GM12864 (cell line): ENCODE measurements at places on chromosomes 2 and 18.

- no peak for DNase-seq
Observed at GRCh38 chr2:112310906-112311305, 35.5 kb downstream of the ZC3H6 start.

GRCh38 chr2:120026890-120027289 is 14.0 kb downstream of the EPB41L5 start:
- no peak for DNase-seq

DNA sequence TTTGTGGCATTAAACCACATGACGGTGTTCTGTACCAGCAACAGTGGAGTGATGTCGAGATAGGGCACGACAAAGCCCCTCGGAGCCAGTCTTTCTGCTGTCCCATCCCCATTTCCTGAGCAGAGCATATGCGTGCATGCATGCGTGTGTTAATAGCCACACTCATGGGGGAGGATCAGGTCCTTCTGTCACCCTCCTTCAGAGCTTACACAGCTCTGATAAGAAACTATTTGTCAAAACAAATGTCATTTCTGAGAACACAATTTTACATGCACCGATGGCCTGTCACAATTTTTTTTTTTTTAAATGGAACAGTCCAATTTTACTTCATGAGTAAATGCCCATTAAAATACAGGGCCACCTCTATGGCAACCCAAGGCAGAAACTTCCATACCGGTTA is 95.9 kb upstream of the ZBTB14 start:
- no peak for DNase-seq

DNA sequence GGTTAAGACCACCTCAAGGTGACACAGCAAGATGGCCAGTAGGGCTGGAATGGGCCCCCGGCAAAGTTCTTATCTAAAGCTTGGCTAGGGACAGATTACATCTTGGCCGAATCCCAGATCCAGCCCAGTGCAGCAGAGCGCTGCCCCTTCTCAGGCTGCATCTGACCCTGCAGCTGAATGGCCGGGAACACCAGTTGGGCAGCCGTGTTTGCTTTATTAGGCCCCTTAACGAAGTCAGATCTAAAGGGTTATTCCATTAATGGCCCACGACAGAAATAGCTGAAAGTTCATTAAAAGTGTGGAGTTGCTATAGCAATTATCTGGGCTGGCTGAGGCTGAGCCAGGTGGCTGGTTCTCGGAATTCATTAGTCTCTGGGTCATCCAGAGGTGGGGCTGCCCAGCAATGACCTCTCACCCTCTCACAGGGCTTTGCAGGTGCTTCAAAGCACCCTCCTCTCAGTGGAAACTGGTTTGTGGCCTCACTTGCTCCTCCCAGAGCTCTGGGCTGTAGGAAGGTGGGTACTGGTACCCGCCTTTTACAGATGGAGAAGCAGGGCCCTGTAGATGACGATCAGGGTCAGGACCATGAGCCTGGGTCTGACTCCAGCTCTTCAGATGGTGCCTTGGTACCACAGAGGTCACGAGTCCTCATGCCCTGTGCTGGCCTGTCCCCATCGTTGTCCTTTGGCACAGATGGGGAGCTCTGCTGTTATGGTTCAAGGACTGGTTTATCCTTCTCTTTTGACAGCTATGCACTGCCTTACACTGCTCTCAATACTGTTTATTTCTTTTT is 68.8 kb downstream of the EMX1 start:
- no peak for DNase-seq

- no peak for DNase-seq
Observed at GRCh38 chr18:72843743-72844142, 24.0 kb downstream of the NETO1 start.

GRCh38 chr2:136107051-136108033 is 10.6 kb downstream of the CXCR4 start:
- no peak for DNase-seq

DNA sequence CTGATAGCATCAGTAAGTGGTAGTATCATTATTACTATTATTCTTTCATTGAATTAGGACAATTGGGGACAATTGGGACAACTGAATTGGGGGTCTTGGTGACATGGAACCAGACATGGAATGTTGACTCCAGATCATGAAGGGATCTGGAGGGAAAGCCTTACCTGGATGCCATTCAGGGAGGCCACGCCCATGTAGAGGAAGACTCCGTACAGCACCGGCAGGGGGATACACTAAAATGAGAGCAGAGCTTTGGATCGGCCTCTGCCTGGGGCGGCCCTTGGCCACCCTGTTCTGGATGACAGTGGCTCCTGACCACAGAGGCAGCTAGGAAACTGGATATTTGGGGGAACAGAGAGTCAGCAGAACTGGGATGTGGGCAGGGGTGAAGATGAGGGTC is 29.2 kb downstream of the MTHFD2 start:
- DNase-seq = no peak

DNA sequence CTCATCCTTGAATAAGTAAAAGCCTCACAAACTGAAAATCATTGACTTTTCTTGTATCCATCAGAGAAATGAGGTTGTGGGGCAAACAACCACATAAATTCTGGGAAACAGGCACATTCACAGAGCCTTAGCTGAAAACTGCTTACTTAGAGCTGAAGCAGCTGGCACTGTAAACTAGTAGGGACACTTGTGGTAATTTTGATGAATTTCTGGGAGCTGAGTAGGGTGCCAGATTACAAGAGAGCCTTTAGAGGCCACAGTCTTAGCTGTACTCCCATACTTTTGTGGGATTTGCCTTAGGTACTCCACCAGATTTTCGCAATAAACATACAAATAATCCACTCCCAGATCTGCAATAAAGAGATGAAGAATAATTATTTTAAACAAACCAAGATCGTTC is 315.2 kb downstream of the TMX3 start:
- DNase-seq = no peak

DNA sequence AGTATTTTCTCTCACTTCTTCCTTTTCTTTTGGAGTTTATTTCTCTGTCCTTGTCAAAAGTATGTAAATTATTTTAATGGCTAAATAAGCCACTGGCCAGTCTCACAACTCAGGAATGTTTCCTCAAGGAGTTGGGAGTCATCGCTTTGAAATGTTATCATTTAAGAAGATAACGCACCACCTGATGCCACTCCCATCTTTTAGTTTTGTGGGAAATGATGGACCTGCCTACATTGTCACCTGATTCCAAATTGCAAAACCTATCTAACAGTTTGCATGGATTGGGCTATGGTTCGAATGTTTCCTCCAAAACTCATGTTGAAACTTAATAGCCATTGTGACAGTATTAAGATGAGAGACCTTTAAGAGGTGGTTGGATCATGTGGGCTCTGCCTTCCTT is 32.4 kb upstream of the PPM1B start:
- DNase-seq = no peak

- no peak for DNase-seq
Observed at GRCh38 chr18:61047794-61048193, 285.4 kb upstream of the CDH20 start.

GRCh38 chr2:114040826-114041225 is 150.9 kb downstream of the ACTR3 start:
- DNase-seq = no peak

DNA sequence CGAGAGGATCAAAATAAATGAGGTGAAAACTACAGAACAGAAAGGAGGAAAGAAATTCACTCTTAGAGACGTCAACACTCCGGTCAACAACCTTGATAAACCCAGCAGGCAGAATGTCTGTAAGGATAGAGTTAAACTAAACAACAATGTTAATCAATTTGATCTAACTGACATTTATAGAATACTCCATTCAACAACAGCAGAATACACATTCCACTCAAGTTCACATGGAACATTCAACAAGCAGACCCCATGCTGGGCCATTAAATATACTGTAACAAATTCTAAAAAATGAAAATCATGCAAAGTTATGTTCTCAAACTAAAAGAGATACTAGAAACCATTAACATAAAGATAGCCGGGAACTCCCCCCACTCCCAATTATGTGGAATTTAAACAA is 41.8 kb downstream of the FAM210A start:
- no peak for DNase-seq

DNA sequence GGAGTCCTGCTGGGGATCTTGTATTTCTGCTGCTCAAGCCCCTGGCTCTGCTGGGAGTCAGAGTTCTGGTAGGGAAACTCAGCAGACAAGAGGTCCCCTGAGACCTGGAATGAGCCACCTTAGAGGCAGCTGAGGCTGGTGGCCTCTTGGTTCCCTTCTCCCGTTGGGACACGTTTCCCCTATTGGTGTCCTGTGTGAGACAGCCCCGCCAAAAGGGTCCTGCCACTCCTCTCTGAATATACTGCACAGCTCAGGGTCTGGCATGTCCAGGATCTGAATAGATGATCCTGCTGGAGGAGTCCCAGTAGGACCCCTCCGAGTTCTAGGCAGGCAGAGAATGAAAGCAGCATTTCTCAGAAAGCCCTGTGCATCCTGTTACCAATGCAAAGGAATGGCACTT is 2.0 kb upstream of the RALB start:
- DNase-seq = no peak

DNA sequence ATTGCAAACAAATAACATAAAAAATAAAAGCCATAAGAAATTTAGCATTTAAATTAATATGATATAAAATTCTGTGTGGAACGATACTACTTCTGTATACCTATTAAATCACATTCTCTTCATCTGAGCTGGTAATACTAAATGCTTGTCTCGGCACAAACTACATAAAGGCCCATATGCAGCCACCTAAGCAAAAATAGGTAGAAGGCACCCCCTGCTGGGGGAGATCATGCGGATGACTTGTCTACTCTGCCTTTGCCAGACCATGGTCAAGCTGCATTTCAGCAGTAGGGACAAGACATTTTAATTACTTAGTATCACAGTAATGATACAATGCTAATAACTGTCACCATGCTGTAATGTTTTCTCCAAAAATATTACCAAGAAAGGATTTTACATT is 108.0 kb downstream of the CDH19 start:
- DNase-seq = peak; percentile 7

- DNase-seq = no peak
Observed at GRCh38 chr2:229520691-229521096, 193.7 kb downstream of the DNER start.

- DNase-seq = no peak
Observed at GRCh38 chr2:44599130-44599529, 237.4 kb downstream of the CAMKMT start.
